Activated CD4-positive, alpha-beta memory T cell treated with anti-CD3 and anti-CD28 coated beads for 36 hours (primary cell): ENCODE measurements at places on chromosomes 5 and 9. TPM values are rescaled to one million over a fixed set of nuclear protein-coding genes. Genes with fewer than 3 reads are reported as not detected.
A peak's percentile ranks its signal among the peaks of the same experiment; 100 is the strongest.

- H3K4me3 ChIP-seq: no peak overlapping the region
- no peak overlapping the region for H3K27ac ChIP-seq
- H3K27me3 ChIP-seq: no peaks in the 10 kb centered on the region
- H3K4me1 ChIP-seq: peaks cover 7% of the 10 kb centered on the region
- no peak for DNase-seq
Observed at GRCh38 chr5:82259172-82259800, 18.9 kb downstream of the RPS23 start.

GRCh38 chr5:139896718-139897117, 101.1 kb downstream of the PSD2 start:
- H3K4me1 ChIP-seq: no peaks in the 10 kb centered on the region
- no peaks in the 10 kb centered on the region for H3K36me3 ChIP-seq
- peaks cover 17% of the 10 kb centered on the region for H3K27me3 ChIP-seq
- no peak for DNase-seq

- H3K4me1 ChIP-seq: no peaks in the 10 kb centered on the region
- no peak overlapping the region for H3K27ac ChIP-seq
- H3K36me3 ChIP-seq: no peaks in the 10 kb centered on the region
- no peak for DNase-seq
Observed at GRCh38 chr5:17000291-17000939, 64.3 kb upstream of the MYO10 start.

GRCh38 chr5:65050140-65050539, 281.4 kb downstream of the CWC27 start:
- H3K36me3 ChIP-seq: no peaks in the 10 kb centered on the region
- DNase-seq: no peak
- no peak overlapping the region for H3K27ac ChIP-seq
- no peaks in the 10 kb centered on the region for H3K4me1 ChIP-seq
- H3K4me3 ChIP-seq: no peak overlapping the region

DNA sequence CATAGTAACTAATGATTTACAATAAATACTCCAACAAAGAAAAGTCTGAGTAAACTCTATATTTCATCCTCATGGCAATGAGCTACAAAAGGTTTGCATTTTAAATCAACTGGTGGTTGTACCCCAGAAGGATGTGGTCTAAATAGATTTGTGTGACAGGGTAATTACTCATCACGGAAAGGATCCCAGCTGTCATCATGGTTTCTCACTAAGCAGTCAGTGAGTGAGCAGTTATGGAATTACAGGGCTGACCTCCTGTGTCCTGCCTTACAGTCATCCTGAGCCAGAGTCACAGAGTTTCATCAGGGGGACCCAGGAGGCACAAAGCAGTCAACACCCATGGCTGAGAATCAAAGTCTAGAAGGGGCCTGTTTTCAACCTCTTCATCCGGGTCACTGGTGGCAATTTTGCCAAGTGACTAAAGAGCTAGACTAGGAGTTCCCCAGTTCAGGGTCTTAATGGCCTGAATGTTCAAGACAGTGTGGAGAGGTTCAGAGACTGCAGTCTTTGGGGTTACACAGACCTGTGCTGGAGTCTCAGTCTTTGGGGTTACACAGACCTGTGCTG, 210.7 kb upstream of the SLC24A2 start:
- DNase-seq: peak; percentile 85
- peaks cover 49% of the 10 kb centered on the region for H3K4me1 ChIP-seq
- peaks cover 9% of the 10 kb centered on the region for H3K36me3 ChIP-seq
- H3K27me3 ChIP-seq: peaks cover 1% of the 10 kb centered on the region
- H3K27ac ChIP-seq: peak overlapping the region; percentile 88

DNA sequence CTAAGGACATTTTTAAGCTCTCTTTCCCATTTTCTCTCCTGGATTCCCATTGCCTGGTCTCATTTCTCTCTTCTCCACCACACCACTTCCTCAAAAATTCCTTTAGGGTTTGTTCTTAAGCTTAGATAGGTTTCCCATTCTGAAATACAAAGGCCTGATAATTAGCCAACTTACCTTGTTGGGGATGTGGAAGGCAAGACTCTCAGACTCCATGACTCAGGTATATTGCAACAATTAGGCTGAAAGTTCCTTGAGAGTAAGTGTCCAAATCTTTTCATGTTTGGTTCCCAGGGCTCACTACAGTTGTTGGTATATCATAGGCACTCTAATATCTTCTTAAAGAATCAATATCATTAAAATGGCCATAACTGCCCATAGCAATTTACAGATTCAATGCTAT, 43.6 kb downstream of the FXN start:
- no peak overlapping the region for H3K4me3 ChIP-seq
- no peak overlapping the region for H3K27ac ChIP-seq
- H3K36me3 ChIP-seq: peaks cover 16% of the 10 kb centered on the region
- no peaks in the 10 kb centered on the region for H3K27me3 ChIP-seq
- no peaks in the 10 kb centered on the region for H3K4me1 ChIP-seq
- DNase-seq: no peak

DNA sequence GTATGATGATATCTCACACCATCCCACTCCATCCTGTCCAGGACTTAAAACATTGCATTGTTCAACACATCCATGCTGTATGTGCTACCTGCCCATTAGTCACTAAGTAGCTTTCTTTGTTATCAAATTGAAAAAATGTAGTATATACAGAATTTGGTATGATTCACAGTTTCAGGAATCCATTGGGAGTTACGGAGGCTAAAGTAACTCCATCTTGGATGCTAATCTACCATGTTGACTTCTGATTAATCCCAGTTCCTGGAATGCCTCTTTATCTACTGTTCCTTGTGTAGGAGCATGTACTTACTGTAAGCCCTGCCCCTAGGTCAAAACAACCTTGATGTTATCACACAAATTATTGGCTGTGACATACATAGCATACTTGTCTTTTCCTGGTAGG, 38.9 kb upstream of the FOXB2 start:
- H3K4me3 ChIP-seq: no peak overlapping the region
- H3K27me3 ChIP-seq: peaks cover 4% of the 10 kb centered on the region
- no peak overlapping the region for H3K27ac ChIP-seq
- no peaks in the 10 kb centered on the region for H3K4me1 ChIP-seq
- no peak for DNase-seq

DNA sequence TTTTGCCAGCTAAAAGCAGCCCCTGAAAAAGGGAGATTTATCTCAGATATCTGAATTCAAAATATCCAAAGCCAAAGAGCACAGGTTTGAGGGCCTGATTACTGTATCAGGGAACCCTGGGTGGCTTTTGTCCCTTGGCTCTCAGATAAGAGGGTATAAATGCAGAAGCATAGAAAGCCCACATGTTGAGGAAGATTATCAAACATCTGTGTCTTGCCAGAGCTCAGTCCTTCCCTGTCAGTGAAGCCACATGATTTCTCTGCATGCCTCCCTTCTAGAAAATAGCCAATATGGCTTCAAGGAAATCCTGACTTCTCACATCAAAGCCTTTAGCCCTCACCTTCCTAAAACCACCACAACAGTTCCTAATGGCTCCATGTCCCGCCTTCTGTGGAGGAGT, 408.0 kb upstream of the DMAC1 start:
- DNase-seq: no peak
- H3K4me3 ChIP-seq: no peak overlapping the region
- H3K27ac ChIP-seq: no peak overlapping the region

DNA sequence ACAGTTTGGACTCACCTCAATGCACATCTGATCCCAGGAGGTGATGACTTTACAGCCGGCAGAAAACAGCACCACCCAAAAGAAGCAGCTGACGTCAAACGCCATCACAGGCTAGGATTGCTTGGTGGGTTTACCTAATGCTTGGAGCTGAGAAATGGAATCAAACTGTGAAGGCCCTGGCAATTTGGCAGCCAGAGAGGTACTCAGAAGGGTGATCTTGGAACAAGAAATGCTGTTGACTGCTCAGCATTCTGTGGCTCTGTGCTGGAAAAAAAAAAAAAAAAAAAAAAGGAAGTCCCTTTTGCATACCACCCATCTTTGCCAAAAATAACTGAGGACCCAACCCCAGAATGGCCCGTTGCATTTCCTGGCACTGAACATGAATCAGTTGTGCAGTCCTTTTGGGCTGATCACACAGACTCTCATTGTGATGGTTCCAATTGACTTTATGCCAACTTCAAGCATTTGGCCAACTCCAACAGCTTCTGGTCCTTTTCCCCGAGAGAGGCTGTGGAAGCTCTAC, at the start of gene CD180:
Gene CD180, minus strand, starts transcription at position 263 of the 523 bp plus-strand sequence. Its CDS starts 158 bp downstream, at position 105.
- peaks cover 33% of the 10 kb centered on the region for H3K4me1 ChIP-seq
- H3K27me3 ChIP-seq: no peaks in the 10 kb centered on the region
- no peak for DNase-seq
- peak within 1 kb of the TSS; percentile 15 for H3K27ac ChIP-seq

- no peak for DNase-seq
- H3K4me3 ChIP-seq: no peak overlapping the region
- H3K27ac ChIP-seq: no peak overlapping the region
- no peaks in the 10 kb centered on the region for H3K27me3 ChIP-seq
- no peaks in the 10 kb centered on the region for H3K4me1 ChIP-seq
Observed at GRCh38 chr9:98381311-98382103, 126.1 kb upstream of the TBC1D2 start.

- no peaks in the 10 kb centered on the region for H3K4me1 ChIP-seq
- DNase-seq: no peak
- no peak overlapping the region for H3K27ac ChIP-seq
- no peaks in the 10 kb centered on the region for H3K36me3 ChIP-seq
Observed at GRCh38 chr5:113181853-113182490, 205.4 kb downstream of the DCP2 start.

GRCh38 chr5:180294411-180294810, 2.5 kb upstream of the MAPK9 start:
- H3K4me1 ChIP-seq: peaks cover 29% of the 10 kb centered on the region
- peaks cover 3% of the 10 kb centered on the region for H3K27me3 ChIP-seq
- H3K4me3 ChIP-seq: no peak overlapping the region
- no peak for DNase-seq

DNA sequence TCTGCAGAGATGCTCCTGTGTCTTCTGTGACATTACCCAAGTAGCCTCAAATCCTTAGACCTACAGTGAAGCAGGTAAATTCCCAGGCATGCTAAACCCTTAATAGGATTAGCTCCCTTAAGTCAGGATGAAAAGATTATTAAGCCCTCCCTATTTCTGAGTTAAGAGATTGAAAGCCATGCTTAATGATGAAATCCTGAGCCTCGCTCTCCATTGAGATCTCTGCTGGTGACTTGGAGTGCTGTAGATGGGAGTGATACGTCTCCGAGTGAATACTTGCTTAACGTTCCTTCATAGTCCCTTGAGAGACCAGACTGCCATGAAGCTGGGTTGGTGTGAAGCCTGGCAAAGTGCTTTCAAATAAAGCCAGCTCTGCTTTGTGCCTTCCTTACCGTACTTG, 34.2 kb downstream of the AOPEP start:
- H3K27me3 ChIP-seq: no peaks in the 10 kb centered on the region
- peaks cover 6% of the 10 kb centered on the region for H3K4me1 ChIP-seq
- DNase-seq: no peak
- H3K4me3 ChIP-seq: no peak overlapping the region

GRCh38 chr9:130144703-130145102, 27.5 kb upstream of the NCS1 start:
- no peak overlapping the region for H3K27ac ChIP-seq
- no peak overlapping the region for H3K4me3 ChIP-seq
- H3K4me1 ChIP-seq: peaks cover 36% of the 10 kb centered on the region

The CD72 gene
- 9.8 TPM for total RNA-seq

The SNX18 gene
- total RNA-seq: 8.7 TPM

The GRXCR2 gene
- total RNA-seq: not detected

The TEX48 gene
- total RNA-seq: 0.57 TPM

The GRM6 gene
- total RNA-seq: not detected

The KLF4 gene
- total RNA-seq: 1.3 TPM

The TMEM252 gene
- not detected for total RNA-seq
